RWPE1 (cell line): ENCODE measurements at places on chromosomes 7 and 10.

DNA sequence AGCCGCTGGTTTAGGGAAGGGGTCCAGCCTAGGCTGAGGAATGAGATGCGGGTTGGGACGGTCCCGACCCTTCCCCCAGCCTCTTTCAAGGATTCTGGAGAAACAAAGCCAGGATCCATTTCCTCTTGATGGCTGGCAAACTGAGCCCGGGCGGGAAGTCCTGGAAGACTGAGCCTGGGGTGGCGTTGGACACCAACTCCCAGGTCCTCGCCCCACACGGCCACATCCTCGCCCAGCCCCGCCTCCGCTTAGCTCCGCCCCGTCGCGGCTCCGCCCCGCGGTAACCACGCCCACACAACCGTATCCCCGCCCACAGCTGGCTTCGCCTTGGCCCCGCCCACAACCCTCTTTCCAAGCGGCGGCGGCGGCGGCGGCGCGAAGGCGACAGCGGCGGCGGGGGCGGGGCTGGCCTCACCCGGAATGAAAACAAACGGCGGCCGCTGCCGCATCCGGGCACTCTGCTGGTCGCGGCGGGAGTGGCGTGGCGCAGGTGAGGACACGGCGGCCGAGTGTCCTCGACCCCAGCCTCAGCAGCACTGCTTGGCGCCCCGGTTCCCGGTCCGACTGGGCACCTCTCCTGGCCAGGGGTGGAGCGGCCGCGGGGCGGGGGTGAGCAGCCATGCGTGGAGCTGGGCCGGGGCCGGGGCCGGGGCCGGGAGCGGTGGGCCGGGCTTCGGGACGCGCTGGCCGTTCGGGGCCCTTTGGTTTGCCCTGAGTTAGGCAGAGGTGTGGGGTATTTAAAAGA, at the start of gene NUB1:
TSS of gene NUB1 (plus strand) at position 456 of the 745 bp plus-strand sequence. CDS start 3,538 bp downstream, outside the sequence.
- DNase-seq: peak; percentile 78

DNA sequence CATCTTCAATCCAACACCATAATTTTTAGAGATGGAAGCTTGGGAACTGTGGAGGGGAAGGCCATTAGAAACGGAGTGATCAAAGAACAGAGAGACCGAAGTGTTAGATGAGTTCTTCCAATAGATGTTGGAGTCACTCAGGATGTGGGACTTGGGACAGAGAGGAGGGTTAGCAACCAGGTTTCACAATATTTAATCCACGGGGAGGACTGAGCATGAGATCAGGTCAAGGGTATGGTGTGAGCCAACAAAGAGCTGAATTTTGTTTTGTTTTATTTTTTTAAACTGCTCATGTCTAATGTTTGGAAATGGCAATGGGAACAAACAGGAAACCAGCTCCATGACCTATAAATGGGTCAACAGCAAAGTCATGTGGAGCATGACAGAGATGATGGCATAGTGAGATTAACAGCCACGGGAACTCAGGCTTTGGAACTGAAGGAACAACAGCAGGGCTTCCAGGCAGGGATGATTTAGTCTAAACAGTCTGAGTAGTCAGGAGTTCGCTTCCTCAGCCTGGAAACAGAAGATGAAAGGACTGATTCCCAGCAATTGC, 38.9 kb upstream of the AMPH start:
- no peak for DNase-seq

DNA sequence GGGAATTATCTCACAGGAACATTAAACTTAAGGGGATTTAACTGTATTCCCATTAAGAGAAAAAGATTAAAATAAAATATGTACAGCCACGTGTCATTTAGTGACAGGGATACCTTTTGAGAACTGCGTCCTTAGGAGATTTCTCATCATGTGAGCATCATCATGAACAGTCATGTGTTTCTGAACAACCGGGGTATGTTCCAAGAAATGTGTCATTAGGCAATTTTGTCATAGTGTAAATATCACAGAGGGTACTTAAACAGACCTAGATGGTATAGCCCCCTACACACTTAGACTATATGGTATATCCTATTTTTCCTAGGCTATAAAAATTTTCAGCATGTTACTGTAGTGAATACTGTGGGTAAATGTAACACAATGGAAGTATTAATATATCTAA, 840.3 kb downstream of the CNTNAP2 start:
- no peak for DNase-seq

- DNase-seq: no peak
These were observed 155.0 kb downstream of the RTKN2 start for GRCh38 chr10:62113680-62114079.

GRCh38 chr7:148733496-148733895, 34.8 kb downstream of the CUL1 start:
- DNase-seq: no peak

DNA sequence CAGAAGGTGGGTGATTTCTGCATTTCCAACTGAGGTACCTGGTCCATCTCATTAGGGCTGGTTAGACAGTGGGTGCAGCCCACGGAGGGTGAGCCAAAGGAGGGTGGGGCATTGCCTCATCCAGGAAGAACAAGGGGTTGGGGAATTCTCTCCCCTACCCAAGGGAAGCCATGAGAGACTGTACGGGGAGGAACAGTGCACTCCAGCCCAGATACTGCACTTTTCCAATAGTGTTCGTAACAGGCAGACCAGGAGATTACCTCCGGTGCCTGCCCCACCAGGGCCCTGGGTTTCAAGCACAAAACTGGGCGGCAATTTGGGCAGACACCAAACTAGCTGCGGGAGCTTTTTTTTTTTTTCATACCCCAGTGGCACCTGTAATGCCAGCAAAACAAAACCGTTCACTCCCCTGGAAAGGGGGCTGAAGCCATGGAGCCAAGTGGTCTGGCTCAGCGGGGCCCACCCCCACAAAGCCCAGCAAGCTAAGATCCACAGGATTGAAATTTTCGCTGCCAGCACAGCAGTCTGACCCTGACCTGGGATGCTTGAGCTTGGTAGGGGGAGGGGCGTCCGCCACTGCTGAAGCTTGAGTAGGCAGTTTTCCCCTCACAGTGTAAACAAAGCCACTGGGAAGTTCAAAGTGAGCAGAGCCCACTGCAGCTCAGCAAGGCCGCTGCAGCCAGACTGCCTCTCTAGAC, 31.2 kb downstream of the ARMC10 start:
- no peak for DNase-seq

- no peak for DNase-seq
These were observed 139.4 kb downstream of the DNAJB6 start for GRCh38 chr7:157476201-157476600.

- no peak for DNase-seq
These were observed 325.1 kb downstream of the HPSE2 start for GRCh38 chr10:98910546-98910945.

DNA sequence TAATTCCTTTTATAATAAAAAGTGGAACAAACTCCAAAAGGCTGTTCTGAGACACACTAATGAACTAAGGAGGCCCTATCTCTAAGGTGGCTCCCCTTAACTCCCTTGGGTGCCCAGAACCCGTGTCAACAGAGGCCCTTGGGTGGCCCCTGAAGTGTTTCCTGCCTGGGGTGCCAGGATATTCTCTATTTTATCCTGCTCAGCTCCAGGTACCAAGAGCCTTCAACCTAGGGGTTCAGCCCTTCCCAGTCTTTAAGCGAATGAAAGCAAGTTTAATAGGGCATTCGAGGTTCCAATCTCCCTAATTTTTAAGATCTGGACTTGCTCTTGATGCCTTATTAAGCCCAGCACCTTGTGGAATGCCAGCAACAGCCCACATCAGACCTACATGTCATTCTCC, 64.4 kb upstream of the MYO3A start:
- DNase-seq: no peak

DNA sequence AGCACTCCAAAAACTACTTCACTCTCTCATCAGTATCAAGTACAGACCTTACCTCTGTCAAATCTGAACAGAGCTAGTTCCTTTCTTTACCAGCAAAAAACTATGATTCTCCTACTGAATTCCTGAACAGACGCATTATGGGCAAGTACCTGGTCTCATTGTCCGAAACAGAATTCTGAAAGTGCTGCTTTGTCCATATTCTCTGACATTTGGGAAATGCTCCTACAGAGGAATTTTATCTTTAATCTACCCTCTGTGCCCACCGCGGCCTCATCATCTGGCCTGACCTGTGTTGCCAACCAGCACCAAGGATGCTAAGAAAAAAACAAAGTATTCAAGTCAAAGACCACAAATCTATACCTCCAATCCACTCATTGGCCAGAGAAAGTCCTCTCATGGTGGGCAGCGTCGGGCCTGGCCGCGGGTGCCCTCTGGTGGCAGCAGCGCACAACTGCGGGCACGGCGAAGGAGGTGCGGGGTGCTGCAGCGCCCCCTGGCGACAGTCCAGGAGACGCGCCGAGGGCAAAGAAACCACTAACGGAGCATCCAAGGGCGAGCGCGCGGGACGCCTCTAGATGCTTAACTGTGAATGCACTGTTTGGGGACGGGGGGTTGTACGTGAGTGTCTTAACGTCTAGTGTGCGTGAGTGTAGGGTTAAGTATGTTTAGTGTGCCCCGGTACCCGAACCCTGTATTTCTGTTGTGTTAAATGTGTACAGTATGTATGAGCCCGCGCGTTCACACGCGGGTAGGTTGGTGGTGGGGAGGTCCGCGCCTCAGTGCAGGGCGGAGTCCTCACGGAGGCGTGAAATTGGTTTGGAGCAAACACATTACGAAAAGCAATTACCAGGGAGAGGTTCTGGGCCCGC, 5.0 kb upstream of the GBX1 start:
- DNase-seq: peak; percentile 67

GRCh38 chr7:124762611-124763143, 2.9 kb downstream of the GPR37 start:
- no peak for DNase-seq

- DNase-seq: no peak
These were observed 32.8 kb downstream of the MRPS33 start for GRCh38 chr7:140981951-140982350.

DNA sequence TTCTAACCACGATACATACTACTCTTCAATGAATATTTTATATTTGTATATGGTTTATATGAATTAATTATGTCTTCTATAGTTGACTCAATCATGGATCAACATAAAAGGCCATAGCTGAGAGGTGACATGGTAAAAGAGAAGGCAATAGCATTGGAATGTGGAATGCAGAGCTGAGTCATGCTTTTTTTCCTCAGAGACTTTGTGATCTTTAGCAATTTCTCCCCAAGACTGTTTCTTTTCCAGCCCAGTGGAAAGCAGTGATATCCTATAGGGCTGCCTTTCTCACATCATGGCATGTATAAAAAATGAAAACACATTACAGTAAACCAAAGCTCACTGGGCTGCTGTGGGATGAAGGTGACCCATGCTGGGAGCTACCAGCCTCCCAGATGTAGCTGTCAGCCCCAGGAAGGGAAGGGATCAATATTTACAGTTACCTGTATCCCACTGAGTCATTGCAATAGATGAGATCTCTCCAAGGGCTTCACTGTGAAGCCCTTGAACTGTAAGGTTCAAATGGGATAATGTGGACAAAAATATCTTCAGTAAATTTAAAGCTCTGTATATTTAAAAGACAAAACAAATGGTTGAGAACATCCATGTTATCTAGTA, 30.2 kb downstream of the SLC39A12 start:
- peak; percentile 26 for DNase-seq

DNA sequence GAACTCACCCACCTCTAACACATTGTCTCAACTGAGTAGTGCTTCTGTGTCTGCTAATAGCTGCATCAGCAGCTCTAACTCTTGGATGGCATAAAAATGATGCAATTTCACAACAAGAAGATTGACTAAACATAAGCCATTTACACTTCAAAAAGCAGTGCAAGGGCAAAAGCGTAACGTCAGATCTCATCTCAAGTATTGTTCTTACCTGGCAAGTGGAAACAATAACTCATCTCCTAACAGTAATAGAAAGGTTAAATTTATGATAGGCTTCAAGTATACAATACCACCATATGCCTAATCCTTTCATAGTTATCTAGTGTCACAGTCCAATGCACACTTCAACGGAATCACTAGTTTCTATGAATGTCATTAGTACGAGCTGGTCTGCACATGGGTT, 14.8 kb downstream of the TPK1 start:
- no peak for DNase-seq

GRCh38 chr7:152947686-152948085, 188.1 kb downstream of the ACTR3B start:
- no peak for DNase-seq

- no peak for DNase-seq
These were observed 2.0 kb downstream of the OAT start for GRCh38 chr10:124416733-124417132.

- DNase-seq: peak; percentile 27
These were observed 28.0 kb downstream of the CHST12 start for GRCh38 chr7:2431260-2431867.

DNA sequence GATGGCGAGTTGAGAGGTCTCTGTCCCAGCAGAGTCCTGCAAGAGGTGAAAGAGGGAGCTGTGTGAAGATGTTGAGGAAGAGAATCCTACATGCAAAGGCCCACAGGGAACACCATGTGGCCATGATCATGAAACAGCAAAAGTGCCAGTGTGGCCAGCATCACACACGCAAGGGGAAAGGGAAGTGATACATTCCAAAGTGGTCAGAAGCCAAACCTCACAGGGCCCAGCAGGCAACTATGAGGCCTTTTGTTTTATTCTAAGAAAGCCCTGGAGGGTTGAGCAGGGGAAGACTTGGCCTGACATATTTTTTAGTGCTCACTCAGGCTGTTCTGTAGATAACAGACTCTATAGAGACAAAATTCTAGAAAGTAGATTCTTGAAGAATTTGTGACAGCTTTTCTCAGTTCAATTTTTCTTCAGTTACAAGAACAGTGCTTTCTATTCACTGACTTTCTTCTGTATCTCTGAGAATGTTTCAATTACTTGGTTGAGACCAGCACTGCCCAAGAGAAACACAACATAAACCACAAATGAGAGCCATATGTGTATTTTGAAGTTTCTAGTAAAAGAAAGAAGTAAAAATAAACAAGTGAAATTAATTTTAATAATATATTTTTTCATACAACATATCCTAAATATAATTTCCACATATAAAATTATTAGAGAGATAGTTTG, 82.3 kb downstream of the HTR7 start:
- no peak for DNase-seq
